ENCODE measurements at places on chromosomes 2 and 18. TPM values are rescaled to one million over a fixed set of nuclear protein-coding genes. Genes with fewer than 3 reads are reported as not detected.

DNA sequence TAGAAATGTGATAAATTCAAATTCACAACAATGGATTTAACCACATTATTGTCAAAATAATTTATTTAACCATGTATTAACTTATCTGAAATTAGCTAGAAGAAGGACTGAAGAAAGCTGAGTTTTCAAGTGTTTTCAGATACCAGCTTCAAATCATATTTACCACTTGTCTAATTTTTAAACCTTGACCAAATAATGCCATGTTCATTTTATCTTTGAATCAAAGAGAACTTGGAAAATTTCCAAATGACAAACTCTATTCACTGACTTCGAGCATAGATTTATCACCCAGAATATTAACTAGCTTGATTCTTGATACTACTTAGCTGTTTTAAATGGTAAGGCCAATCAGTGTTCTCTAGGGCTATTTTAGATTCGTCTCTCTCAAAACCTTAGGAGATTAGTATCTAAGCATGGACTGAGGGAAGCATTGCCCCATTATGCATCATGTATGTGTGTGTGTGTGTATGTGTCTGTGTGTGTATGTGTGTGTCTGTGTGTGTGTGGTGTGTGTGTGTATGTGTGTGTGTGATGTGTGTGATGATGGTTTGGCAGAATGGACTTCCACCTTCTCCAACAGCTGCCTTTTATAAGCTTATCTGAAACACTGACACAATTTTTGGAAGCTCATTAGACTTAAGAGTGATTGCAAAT is 667.5 kb upstream of the FANCL start:
- DNase-seq: no peak

DNA sequence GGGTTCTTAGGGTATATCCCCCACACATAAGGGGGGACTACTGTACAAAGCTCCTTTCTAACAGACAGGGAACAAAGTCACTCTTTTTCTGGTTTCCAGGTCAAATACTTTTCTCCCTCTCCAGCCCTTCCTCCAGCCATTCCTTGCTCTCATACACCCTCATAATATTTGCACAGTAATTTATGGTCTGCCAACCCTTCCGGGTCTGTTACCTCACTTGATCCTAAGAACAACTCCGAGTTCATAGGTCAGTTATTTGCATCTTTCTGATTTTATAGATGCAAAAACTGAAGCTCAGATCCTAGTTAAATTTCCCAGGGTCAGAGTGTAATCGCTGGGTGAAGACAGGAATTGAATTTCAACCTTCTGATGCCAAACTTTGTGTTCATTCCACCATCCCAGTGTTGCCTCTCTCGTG is 14.8 kb upstream of the MATN3 start:
- DNase-seq: no peak

Gene AMER3
- total RNA-seq: not detected

Gene KATNAL2
- 2.1 TPM for total RNA-seq

DNA sequence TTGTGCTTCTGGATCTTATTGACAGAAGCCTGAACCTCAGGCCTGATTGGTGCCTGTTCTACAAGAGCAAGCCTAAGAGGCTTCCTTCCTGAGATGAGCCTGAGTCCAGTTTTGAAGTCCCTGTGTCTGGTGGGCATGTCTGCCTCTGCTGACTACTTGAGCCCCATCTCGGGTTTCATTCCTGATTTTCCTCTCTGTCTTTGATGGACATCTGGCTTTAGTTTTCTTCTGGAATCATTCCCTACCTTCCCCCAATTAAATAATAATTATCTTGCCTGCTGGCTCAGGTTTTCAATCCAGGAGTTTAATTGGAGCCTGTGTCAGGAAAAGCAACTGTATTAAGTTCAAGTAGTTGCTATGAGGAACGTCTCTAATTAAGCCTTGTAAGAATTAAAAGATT is 135.5 kb upstream of the MC4R start:
- DNase-seq: no peak

Data from MCF 10A (cell line).